ENCODE measurements at places on chromosomes 3 and 15. TPM values are rescaled to one million over a fixed set of nuclear protein-coding genes. Genes with fewer than 3 reads are reported as not detected.

P2RY1 gene
- total RNA-seq: not detected

SLC12A1 gene
- not detected for total RNA-seq

XCR1 gene
- total RNA-seq: not detected

BCL2A1 gene
- total RNA-seq: not detected

ANKRD63 gene
- not detected for total RNA-seq
